ENCODE measurements at places on chromosomes 6 and 20.
A peak's percentile ranks its signal among the peaks of the same experiment; 100 is the strongest.

DNA sequence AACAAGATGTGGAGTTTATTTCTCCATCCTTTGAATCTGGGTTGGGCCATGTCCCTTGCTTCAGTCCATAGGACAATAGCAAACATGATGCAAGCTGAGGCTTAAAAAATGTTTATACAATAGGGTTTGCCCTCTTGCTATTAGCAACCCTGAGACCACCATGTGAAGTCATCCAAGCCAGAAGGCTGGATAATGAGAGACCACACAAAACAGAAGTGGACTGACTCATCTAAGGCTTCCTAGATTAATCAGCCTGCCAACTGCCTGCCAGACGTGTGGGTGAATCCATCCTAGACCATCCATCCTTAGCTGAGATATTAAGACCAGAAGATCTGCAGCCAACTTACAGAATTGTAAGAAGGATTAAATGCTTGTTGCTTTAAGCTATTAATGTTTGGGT, 38.1 kb upstream of the ISM1 start:
- no peak for DNase-seq

GRCh38 chr6:21846541-21847451, 253.2 kb downstream of the SOX4 start:
- DNase-seq = no peak

GRCh38 chr20:4064144-4064909, 49.0 kb upstream of the RNF24 start:
- no peak for DNase-seq

GRCh38 chr6:150622941-150623874, 23.5 kb downstream of the PLEKHG1 start:
- no peak for DNase-seq

DNA sequence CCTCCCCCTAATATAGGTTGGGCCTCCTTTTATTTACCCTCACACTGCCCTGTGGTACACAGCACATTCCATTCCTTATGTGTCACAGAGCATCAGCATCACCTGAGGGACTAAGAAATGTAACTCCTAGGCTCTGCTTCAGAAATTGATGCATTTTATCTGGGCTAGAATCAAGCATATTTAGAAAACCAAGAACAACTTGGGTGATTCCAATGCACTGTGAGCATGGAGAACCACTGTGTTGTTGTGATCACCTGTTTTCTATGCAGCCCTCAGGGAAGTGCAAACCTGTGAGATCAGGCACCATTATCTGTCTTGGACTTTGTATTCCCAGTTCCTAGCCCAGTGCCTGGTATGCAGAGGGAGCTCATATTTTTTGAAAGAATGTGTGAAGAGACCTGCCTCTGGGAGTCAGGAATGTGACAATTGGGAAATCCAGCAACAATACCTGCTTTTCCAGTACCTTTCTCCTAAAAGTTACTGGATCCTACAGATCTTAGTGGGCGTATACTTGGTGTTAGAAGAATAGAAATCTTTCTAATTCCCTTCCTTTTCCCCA, 7.0 kb downstream of the KAT14 start:
- DNase-seq = no peak

- no peak for DNase-seq
Observed at GRCh38 chr20:20741087-20742045, 28.9 kb upstream of the RALGAPA2 start.

GRCh38 chr6:46584586-46584985, 68.0 kb downstream of the CYP39A1 start:
- no peak for DNase-seq

DNA sequence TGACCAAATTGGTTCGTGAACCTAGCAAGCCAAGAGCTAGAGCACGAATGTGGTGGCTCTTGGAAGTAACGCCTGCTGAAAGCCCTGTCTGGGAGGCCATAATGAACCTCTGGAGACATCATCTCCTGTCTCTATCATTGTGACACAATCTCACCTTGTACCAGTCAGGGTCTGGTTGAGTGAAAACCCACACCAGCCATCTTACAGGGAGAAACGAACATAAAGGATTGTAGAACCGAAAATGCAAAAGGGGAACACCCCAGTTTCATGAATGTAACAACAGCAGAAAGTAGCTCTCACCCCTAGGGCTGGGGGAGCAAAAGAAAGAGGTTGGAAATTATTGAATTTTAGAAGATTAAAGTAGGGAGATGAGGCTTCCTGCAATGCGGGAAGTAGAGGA, 50.9 kb upstream of the TAB2 start:
- DNase-seq = no peak

DNA sequence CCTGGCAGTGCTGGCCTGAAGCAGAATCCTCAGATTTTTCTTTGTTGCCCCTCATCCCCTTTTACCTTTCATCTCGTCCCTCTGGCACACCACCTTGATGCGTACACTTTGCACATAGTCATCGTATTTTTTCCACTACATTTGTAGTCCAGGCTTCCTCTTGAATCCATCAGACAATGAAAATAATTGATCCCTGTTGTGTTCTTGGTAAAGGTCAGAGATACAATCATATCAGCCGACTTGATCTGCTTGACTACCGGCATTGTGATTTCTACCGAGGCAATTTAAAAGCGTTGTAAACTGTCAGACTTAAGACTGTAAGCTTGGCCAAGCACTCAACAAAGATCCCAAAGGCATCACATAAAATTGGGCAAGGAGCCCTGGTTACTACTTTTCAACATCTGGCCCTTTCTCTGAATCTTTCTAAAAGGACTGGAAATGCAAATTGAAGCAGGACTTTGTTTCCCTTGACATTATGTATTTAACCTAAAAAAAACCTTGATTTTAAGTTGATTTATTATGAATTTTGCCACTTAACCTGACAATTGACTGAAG, 512.6 kb downstream of the LMBRD1 start:
- no peak for DNase-seq

DNA sequence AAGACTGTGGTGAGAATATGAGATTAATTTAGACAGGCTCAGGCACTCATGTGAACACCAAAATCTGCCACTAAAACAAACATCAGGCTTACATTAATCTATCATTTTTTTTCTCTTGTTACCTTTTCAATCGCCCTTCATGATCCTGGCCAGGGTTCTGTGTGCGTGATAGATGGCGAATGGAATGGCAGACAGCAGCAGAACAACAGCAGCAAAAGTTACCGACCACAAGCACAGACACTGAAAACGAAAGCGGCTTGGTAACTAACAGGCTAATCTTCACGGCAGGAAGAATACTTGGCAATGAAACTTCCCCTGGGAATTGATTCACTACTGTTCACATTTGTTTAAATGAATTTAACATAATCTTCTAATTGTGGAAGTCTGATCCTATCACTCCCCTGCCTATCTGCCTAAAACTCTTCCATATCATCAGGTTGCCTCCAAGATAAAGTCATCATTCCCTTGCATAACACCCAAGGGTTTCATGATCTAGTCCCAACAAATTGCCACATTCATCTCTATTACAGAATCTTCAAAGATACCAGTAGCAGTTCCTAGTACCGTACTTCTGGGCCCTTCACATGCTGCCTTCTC, 28.7 kb downstream of the PTPRK start:
- DNase-seq = no peak

GRCh38 chr20:4568361-4568959, 153.2 kb upstream of the PRND start:
- no peak for DNase-seq

DNA sequence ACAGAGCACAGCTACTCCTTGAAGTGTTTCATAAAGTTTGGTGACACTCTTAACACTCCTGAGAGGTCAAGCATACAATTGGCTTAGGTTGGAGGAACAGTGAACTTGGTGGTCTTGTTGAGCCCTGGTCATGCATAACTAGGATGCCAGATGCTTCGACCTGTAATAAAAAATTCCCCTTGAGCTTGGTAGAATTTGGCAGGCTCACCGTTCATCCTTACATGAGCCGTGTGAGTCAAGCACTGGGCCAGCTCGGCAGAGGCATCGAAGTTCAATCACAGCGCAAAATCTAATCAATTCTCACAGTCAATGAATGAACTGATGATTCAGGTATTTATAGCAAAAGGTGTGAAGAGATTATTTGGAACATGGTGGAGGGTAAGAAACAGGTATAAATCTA, 33.7 kb downstream of the CYP24A1 start:
- no peak for DNase-seq

DNA sequence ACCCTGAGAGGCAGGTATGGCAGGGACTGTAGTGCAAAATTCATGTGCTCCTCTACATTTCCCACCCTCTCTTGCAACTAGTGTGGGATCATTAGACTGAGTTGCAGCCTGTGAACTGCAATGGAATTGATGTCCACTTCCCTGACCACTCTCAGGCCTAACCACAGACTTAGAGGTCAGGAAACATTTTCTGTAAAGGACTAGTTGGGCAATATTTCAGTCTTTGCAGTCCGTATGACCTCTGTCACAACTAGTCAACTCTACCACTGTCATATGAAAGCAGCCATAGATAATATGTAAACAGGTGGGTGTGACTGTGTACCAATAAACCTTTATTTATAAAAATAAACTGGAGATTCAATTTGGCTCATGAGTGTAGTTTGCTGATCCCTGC, 134.4 kb upstream of the TOP1 start:
- DNase-seq = no peak

GRCh38 chr20:58471193-58472164, 43.7 kb downstream of the APCDD1L start:
- no peak for DNase-seq

GRCh38 chr6:41608443-41609151, 29.7 kb upstream of the MDFI start:
- DNase-seq = no peak

DNA sequence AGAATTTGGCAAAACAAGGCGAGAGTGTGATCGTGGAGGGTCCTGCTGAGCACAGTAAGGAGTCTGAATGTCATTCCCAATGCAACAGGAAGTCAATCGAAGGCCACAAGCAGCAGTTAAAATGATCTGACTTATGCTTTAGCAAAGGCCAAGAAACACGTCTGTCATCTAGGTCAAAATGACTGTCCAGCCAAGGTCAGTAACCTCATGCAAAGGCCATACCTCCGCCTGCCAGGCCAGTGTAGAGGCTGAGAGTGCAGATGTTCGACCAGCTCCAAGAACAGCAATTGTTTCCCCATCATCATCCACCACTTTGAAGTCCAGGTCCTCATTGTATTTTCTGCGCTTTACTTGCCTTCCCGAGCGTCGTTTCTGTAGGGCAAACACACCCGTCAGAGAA, 105.6 kb downstream of the CHD6 start:
- DNase-seq = no peak

GRCh38 chr6:140253096-140253495, 878.6 kb upstream of the CITED2 start:
- no peak for DNase-seq

- DNase-seq = no peak
Observed at GRCh38 chr6:45808917-45809316, 206.7 kb downstream of the CLIC5 start.

- no peak for DNase-seq
Observed at GRCh38 chr6:40907198-40907701, 131.8 kb downstream of the UNC5CL start.

- no peak for DNase-seq
Observed at GRCh38 chr6:87522686-87523085, 49.9 kb downstream of the SLC35A1 start.

GRCh38 chr6:67952121-67952520, 683.0 kb upstream of the ADGRB3 start:
- no peak for DNase-seq

DNA sequence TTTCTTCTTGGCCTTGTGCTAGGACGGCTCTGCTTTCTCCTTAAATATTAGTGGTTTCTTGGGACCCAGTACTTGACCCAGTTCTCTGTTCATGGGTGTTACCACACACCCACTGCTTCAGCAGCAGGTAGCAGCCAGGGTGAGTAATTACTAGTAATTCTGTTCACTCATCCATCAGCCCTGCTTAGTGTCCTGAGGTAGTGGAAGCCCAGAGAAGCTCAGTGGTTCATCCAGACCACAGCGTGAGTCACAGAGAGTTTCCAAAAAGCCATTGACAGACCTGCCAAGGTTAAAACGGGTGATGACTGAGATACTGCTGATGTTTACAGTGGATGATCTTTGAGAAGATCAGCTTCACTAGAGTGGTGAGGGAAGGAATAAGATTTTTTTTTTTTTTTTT, 51.7 kb upstream of the HINT3 start:
- peak; percentile 22 for DNase-seq

DNA sequence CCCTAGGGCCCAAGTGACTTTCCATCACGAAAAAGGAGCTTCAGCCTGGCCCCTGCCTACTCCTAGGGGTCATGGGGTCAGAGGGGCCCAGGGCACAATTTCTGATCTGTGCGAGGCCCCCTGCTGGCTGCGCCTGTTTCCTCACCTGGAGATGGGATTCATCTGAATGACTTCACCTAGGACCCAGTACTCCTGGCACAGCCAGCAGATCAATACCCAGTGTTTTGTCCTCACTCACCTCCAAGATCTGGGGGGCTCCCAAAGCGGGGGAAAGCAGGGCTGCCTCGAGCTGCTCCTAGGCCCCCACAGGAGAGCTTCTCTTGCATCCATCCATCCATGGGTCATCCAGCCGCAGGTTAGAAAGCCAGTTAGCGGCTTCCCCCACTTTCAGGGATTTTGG, 33.8 kb downstream of the CD40 start:
- DNase-seq = no peak

DNA sequence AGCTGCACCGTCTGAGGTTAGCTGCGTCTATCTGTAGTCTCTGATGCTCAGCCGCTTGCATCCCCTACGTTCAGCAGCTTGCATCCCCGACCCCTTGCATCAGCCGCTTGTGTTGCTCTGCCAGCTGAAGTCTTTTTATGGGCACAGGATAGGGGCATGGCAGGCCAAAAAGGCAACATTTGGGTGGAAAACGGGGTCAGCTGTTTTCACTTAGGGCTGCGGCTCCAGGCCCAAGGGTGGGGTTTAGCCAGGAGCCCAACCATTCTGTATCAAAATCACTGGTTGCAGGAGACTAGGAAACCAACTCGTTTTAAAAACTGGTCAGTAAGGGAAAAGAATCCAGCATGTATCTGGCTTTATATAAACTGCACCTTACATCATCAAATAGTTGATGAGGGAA, 49.9 kb downstream of the FAM50B start:
- no peak for DNase-seq

GRCh38 chr6:43769526-43770371, at the start of gene VEGFA:
TSS of gene VEGFA (plus strand) at chr6:43770211.
- peak; percentile 84 for DNase-seq

GRCh38 chr6:149242883-149243282, 74.6 kb upstream of the TAB2 start:
- DNase-seq = no peak

- no peak for DNase-seq
Observed at GRCh38 chr6:80605165-80605989, 498.9 kb downstream of the BCKDHB start.

DNA sequence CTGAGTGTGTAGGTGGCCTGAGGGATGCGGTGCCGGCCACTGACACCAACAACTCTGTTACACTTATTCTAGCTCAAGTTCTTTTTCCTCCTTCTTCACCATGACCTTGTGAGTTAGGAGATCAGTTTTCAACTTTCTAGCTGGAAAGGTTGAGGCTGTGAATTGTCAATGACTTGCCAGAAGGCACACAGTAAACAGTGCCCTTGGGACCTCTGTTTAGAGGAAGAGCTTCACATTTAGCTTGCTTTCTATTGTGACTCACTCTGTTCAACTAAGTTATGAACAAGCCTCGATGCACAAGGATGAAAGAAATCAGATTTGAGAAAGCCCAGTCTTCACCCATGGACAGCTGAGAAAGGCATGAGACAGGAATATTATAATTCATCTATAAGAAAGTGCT, 455.6 kb downstream of the MAFB start:
- DNase-seq = no peak

Data from activated T-helper 2 cell treated with anti-CD3 and anti-CD28 coated beads, Interferon-gamma antibody, Interleukin-2, Interleukin-4, amounts not matched to agents 10 μg/mL and 5 μg/mL and 100 μg/mL, durations not matched to agents 14 hours and 24 hours and 36 hours (primary cell).